ENCODE measurements at places on chromosomes 11 and 22. TPM values are rescaled to one million over a fixed set of nuclear protein-coding genes. Genes with fewer than 3 reads are reported as not detected.
A peak's percentile ranks its signal among the peaks of the same experiment; 100 is the strongest.

DNA sequence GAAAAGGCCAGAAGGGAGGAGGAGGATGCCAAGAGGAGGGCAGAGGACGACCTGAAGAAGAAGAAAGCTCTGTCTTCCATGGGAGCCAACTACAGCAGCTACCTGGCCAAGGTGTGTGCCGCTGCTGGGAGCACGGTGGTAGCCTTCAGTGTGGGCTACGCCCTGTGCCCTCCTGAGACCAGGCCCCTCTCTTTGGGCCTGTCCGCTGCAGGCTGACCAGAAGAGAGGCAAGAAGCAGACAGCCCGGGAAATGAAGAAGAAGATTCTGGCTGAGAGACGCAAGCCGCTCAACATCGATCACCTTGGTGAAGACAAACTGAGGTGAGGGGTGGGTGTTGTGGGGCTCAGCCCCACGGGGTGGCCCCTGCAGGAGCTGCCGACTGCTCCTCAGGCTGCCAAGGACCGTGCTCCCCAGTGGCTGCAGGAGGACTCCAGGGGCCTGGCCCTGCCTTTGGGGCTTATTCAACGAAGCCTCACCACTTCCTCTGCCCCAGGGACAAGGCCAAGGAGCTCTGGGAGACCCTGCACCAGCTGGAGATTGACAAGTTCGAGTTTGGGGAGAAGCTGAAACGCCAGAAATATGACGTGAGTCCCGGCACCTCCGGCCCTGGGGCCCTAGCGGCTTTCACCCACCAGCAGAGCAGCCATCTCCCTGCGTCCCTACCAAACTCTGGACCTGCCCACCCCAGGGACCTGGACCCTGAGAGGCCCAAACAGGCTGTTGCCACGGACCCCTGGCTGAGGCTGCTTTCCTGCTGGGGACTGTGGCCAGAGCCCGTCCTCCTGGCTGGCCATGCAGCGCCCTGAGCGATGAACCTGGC is 12.6 kb upstream of the MRPL23 start:
- DNase-seq: no peak

- no peak for DNase-seq
These were observed 10.2 kb downstream of the TMEM121B start for GRCh38 chr22:17110791-17111550.

GRCh38 chr11:19766206-19766605 is 53.6 kb downstream of the NAV2 start:
- DNase-seq: peak; percentile 12

DNA sequence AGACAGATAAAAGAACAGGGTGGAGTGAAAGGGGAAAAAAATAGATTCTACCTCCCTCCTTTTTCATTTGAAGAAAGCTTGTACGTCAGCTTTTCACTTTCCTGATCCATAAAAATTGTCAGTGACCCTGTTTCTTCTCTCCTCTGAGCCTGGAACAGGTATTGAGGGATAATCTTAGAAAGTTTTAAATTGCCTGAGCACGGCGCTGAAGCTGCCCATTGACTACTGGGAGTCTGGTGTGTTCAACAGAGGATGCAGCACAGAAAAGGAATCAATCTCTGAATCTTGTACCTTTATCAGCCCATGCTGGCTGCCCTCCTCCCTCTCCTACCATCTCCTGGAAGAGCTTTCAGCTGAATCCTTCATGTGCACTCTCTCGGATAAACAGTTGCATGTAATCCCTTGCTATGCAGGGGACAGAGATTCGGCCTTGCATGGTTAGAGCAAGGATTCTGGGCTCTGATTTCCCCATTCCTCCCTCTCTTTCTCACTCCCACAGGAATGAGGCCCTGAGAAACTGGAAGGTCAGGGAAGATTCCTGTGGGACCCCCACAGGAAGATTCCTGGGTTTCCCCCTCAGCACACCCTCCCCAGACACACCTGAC is 162.4 kb upstream of the SYN3 start:
- no peak for DNase-seq

GRCh38 chr11:5600374-5600851 is 4.0 kb downstream of the TRIM6 start:
- DNase-seq: peak; percentile 93

The TMEM151A gene
- under 0.01 TPM for total RNA-seq

The OR8B12 gene
- total RNA-seq: not detected

DNA sequence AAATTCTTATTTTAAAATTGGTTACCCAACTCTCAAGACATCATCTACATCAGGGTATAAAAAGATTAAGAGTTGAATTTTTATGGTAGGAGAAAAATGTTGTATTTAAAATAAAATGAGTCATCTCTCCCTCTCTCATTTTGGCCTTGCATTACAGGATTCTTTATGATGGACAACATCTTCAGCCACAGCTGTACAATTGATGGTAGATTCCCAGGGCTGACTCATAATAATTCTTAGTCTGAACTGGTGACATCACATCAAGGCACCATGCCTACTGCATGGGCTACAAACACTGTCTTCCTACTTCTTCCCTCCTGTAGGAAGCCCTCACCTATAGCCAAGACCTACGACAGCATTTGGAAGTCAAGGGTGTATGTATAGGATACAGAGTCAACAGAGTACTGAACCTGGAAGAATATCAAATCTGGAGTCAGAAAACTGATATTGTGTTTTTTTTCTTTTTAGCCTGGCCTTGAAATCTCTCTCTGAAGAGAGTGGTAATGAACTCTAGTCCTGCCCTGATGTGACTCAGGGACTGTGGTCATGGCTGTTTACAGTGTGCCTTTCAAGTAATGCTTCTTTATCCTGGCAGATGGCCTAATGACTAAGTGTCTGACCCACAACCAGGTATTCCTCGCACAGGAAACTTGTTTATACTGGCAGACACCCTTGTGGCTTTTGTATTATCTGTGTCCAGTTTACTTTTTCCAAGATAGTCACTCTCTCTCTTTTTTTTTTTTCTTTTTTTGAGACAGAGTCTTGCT is 32.5 kb downstream of the MRGPRX2 start:
- peak; percentile 5 for DNase-seq

DNA sequence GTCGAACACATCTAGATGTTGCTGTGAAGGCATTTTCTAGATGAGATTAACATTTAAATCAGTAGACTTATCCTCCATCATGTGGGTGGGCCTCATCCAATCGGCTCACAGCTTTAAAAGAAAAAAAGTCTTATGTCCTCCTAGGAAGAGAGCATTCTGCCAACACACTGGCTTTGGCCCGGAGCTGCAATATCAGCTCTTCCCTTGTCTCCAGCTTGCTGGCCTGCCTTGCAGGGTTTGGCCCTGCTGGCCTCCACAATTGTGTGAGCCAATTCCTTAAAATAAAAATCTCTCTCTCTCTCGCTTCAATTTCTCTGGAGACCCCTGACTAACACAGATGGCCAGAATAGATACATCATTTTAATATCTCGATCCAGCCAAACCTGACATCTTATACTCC is 13.1 kb upstream of the ABCC8 start:
- DNase-seq: no peak

DNA sequence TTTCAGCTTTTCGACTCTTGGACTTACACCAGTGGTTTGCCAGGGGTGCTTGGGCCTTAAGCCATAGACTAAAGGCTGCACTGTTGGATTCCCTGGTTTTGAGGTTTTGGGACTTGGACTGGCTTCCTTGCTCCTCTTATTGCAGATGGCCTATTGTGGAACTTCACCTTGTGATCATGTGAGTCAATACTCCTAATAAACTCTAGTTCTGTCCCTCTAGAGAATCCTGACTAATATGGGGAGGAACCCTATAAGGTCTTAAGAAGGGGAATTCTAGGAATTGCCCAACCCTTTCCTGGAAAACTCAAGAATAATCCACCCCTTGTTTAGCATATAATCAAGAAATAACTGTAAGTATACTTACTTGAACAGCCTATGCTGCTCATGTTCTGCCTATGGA is 491.8 kb downstream of the TMEM135 start:
- no peak for DNase-seq

The CDC42EP1 gene
- 33.2 TPM for total RNA-seq

- no peak for DNase-seq
These were observed 402.2 kb downstream of the AASDHPPT start for GRCh38 chr11:106479646-106480045.

- no peak for DNase-seq
These were observed 370.9 kb downstream of the TBC1D22A start for GRCh38 chr22:47133061-47133969.

DNA sequence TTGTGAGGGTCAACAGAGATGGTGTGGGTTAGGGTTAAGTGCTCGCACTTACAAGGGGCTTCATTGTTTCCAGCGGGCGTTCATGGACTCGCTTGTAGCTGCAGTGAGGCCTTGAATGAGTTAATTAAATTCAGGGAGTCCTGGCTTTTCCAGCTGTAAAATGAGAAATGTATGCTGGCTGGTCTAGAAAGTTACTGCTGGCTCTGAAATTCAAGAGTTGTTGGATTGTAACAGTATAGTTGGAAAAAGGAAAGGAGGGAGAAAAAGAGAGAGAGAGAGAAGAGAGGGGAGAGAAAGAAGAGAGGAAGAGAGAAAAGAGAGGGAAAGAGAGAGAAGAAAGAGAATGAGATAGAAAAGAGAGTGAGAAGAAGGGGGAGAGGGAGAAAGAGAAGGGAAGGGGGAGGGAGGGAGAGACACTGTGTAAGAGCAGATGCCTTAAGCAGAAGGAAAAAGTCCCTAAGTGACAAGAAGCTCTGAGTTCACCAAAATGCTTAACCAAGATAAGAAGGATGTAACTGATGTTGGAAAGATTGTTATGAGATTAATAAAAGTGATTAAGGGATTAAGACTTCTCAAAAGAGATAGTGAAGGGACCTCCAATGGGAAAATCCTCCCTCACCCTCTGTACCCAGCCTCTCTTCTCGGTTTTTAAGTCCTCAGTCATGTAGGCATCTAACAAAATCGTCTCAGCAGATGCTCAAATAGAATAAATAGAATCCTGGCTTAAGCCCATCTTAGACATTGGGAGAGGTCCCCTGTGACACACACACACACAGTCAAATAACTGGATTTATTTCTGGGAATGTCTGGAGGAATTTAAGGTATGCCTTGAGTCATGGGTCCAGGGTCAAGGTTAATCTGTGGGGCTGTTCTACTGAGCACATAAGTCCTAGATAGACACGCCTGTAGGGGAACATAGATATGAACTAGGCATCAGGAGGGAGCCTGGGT is 477.9 kb downstream of the MIAT start:
- DNase-seq: peak; percentile 89

DNA sequence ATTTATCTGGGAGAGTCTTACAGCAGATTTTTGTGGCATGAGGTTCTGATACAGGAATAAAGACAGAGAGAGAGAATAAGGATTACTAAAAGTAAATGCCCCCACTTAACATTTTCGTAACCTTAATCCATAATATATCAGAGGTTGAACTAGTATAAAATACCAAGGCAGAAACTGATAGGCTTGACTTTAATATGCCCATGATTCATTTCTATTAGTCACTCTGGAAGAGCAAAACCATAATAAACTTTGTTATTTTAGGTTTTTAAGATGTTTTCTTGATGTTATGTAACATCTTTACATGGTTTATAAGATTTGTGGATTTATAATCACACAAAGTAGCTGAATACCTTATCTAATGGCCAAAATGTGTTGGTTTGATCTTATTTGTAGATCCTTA is 19.1 kb downstream of the GUCY1A2 start:
- DNase-seq: no peak

DNA sequence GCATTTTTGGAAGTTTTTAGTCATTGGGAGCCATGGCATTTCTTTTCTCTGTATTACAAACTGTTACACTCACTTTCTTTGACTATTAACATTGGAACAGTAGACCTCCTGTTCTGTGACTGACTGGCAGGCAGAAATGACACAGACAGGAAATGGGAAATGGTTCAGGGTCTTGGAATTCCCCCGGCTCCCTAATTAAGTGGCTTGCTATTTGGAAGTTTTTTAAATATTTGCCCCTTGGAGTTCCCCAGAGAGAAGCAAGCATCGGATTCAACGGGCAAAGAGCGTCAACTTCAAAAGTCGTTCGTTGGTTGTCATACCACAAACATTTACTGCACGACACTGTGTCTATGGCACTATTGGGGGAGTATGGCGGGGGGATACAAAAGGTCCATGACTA is 1.1 kb upstream of the BIRC2 start:
- peak; percentile 32 for DNase-seq

- DNase-seq: peak; percentile 35
These were observed 108.2 kb downstream of the SIK3 start for GRCh38 chr11:116990061-116990473.

The OR5AN1 gene
- total RNA-seq: under 0.01 TPM

The PRG3 gene
- total RNA-seq: not detected

The RTL10 gene
- total RNA-seq: 19.0 TPM

GRCh38 chr11:66345316-66345649 is 379 bp upstream of the BRMS1 start:
- no peak for DNase-seq

- DNase-seq: no peak
These were observed 111.9 kb downstream of the EHF start for GRCh38 chr11:34732831-34733230.

- DNase-seq: no peak
These were observed 161.2 kb upstream of the PLET1 start for GRCh38 chr11:112421879-112422278.

GRCh38 chr11:115625502-115625901 is 121.3 kb upstream of the CADM1 start:
- no peak for DNase-seq

- DNase-seq: peak; percentile 1
These were observed 494.5 kb upstream of the LARGE1 start for GRCh38 chr22:34414467-34415440.

GRCh38 chr11:6587360-6587953 is 16.0 kb downstream of the RRP8 start:
- no peak for DNase-seq

The KDM4D gene
- 0.97 TPM for total RNA-seq

All from fibroblast of villous mesenchyme (primary cell).